ENCODE measurements at places on chromosomes 3 and 15.
A peak's percentile ranks its signal among the peaks of the same experiment; 100 is the strongest.

DNA sequence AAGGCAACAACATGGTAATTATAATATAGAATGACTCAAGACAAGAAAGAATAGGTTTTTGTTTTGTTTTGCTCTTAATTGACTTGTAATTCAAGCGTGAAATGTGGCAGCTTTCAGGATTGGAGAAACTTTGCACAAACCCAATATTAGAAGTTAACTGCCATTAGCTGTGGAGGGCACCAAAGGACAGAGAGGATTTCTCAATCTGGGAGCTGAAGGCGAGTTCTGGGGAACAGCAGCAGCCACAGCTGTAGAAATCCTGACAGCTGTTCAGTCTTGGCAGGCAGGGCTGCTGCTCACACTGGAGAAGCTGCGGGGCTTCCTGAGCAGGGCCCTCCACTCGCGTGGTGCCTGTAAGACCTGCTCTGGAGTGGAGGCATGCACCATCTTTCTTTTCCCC is 182.2 kb upstream of the IL12A start:
- no peak for DNase-seq

DNA sequence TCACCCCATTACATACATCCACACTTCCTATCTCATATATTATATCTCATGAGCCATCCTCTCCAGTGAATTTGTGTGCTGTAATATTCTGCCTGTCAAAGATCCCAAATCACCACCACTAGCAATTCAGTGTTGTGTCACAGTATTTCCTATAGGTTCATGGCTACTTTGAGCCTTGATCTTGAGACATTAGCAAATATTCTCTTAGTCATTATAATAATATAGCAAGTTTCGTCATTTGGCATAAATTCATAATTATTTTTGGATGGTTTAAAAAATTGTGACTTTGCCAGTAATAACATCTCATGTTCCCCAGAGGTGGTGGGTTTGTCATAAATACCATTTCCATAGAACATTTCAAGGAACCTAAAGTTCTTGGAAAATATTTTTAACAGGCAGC is 47.7 kb downstream of the CMSS1 start:
- DNase-seq, result no peak

DNA sequence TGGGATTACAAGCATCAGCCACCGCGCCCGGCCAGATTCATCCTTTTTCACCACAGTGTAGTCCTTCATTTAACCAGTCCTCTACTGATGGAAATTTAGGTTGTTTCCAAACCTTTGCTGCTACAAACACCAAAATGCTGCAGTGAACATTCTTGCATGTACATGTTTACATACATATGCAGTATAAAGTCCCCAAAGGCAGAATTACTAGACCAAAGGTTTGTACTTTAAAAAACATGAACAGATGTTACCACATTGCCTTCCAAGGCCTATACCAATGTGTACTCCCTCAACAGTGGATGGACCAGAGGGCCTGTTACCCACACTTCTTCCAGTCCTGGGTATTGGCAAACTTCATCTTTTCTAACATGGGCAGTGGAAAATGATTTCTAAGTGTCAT is 51.0 kb downstream of the RLBP1 start:
- no peak for DNase-seq

- no peak for DNase-seq
Measured at GRCh38 chr3:139460076-139460475, 16.2 kb downstream of the RBP2 start.

DNA sequence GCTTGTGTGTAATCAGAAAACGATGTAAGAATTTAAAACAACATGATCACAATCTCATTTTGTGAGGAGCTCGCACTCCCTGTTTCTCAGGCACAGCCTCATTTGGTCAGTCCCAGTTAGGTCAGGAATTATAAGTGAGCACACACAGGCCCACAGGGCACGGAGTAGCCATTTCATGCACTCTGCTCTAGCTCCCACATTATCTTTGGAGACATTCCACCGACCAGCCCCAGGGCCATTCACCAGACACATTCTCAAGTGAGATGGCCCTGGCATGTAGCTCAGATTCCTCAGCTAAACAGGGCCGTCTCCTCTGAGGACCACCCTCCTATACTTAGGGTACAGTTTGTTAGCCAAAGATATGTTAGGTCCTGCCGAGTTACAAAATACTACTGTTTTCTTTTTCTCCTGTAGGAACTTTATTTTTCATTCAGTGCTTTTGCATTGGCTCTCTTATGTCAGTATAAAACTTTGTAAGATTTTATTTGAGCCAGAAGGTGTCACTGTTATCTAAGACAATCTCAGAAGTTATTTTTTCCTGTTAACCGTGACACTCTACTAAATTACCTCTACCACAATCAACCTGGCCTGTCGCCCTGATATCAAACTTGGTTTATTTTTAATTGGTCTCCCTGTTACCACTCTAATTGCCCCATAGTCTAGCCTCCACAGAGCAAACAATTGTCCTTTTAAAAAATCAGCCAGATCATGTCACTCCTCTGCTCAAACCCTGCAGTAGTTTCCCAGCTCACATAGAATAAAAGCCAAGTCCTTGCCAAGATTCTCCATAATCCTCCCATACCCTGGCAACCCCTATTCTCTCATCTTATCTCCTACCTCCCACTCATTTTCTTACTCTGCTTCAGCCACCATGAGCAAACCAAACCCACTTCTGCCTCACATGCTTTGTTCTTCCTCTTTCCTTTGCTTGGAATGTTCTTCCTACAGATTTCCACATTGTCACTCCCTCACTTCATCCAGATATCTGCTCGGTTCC is 105.7 kb downstream of the PPP2R3A start:
- DNase-seq, result no peak

DNA sequence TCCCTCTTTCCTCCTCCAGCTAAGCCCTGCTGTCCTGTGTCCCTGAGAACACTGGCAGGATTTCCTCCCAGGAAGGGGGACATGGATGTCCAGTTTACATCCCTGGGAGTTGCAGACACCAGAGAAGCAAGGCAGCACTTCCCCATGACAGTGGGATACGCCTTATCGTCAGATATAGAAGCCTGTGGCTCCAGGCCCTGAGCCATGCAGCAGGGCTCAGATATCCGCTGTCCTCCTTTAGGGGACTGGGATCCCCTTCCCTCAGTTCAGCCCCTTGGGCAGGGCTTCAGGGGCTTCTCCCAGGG is 16.4 kb downstream of the CORO2B start:
- DNase-seq, result no peak

DNA sequence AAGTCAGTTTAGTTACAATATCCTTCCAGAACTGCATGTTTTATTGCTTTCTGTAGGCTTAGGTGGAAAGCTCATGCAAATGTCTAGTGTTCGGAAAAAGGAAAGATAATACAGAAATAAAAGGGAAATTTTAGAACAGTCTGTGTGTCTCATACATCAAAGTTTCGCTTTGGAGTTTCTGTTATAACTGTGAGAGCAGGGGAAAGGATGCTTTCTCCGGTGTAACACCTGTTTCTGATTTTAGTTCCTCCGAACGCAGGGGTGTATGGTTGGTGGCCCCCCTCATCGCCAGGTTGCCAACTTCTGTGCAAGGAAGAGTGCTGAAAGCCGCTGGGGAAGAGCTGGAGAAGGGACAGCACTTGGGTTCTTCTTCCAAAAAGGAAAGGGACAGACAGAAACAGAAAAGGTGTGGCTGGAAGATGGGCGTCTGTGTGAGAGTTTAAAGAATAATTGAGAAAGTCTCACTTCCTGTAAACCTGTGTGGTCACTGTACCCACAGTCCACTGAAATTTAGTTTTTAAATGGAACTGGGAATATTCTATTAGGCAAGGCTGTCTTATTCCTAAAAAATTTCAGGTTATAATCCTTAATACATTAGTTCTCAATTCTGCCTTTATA is 6.7 kb downstream of the P2RY12 start:
- no peak for DNase-seq

DNA sequence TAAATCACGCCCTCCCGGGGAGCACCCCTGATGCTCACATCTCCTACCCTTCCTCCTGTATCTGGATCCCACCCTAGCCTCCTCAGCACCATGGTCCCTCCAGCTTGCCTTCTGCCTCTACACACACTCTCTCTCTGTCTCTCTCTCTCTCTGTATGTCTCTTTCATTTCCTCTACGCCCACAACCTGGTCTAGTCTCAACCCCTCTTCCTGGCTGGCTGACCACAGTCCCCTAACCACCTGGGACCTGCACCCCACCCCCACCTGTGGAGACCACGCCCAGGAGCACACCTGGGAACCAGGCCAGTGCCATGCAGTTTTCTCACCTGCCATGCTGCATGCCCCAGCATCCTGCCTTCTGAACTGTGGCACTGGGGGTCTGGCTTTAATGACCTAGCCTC is 4.0 kb upstream of the CFAP100 start:
- DNase-seq, result no peak

GRCh38 chr15:100124936-100125335 is 216.8 kb downstream of the ADAMTS17 start:
- no peak for DNase-seq

DNA sequence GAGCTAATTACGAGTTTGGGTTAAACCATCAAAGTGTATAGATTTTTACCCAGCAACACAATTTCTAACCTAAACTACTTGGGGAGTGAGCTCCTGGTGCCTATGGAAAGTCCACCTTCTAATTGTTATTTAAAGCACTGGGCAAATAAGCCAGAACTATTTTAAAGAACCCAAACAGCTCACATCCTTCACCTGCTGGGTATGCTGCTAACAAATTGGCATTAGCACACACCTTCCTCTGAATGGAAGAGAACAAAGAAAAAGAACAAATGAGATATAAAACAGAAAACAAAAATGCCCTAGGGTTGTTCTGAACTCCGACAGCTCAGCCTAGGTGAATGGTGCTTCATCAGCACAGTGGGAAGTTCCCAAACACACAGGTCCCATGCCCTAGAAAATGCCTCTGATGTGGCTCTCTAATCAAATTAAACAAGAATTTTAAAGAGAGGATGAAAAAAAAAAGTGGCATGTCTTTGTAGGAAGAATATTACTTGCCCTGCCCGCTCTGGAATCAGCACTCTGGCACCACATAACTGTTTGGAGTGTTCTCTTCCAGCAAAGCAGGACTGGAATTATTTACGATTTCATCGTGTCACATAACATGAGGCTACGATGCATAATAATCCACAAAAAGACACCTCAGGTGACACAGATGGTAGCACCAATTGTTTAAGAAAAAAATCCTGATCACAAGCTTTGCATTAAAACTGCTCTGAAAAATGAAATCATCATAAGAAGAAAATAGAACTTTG is 334.4 kb downstream of the GBE1 start:
- no peak for DNase-seq

GRCh38 chr3:58287354-58287753 is 18.7 kb upstream of the RPP14 start:
- DNase-seq, result no peak

GRCh38 chr15:82051664-82052063 is 5.8 kb upstream of the MEX3B start:
- peak; percentile 33 for DNase-seq

- DNase-seq, result no peak
Measured at GRCh38 chr15:54206586-54207321, 228.5 kb downstream of the UNC13C start.

- DNase-seq, result no peak
Measured at GRCh38 chr3:9912294-9912935, 4.5 kb upstream of the IL17RC start.

GRCh38 chr3:140117096-140117526 is 182.1 kb downstream of the CLSTN2 start:
- DNase-seq, result no peak

DNA sequence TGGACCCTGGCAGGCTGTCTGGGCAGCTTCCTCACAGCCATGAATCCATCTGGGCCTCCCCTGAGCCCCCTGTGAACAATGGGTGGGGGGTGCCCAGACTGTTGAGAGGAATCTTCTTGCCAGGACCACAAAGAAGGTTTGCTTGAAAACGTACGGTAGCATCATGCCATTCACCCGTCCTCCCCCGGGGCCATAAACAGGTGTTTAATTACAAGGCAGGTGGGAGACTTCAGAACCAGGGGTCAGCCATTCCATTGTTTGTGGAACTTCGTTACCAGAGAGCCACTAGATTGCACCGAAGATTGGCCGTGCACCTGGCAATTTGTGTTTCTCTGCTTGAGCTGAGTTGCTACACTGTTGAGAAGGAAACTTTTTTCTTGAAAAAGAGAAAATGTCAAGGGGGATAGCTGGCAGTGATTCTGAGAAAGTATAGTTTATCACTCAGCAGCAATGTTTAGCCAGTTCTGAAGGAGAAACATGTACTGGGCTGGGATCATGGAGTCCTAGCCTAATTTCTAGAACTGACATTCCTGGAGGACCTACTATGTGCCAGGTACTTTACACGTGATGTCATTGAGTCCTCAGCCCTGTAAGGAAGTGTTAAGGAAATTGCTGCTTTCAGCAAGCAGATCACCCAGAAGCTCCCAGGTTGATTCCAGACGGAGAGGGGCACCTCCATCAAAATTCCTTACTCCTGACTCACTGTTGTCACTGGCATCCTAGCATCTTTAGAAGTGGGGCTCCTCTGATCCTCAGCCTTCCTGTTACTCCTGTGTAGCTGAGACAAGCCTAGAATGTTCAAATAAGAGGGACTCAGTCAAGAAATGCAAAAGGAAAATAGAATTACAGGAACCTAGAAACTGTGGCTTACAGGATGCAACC is 103.8 kb upstream of the UBE2E1 start:
- DNase-seq, result peak; percentile 73

- DNase-seq, result peak; percentile 26
Measured at GRCh38 chr3:98730338-98730737, 32.8 kb upstream of the ST3GAL6 start.

- peak; percentile 98 for DNase-seq
Measured at GRCh38 chr15:76336254-76337058, at the start of gene ISL2. Gene ISL2, plus strand, starts transcription at chr15:76336773. Its CDS starts 111 bp downstream, at chr15:76336884.

DNA sequence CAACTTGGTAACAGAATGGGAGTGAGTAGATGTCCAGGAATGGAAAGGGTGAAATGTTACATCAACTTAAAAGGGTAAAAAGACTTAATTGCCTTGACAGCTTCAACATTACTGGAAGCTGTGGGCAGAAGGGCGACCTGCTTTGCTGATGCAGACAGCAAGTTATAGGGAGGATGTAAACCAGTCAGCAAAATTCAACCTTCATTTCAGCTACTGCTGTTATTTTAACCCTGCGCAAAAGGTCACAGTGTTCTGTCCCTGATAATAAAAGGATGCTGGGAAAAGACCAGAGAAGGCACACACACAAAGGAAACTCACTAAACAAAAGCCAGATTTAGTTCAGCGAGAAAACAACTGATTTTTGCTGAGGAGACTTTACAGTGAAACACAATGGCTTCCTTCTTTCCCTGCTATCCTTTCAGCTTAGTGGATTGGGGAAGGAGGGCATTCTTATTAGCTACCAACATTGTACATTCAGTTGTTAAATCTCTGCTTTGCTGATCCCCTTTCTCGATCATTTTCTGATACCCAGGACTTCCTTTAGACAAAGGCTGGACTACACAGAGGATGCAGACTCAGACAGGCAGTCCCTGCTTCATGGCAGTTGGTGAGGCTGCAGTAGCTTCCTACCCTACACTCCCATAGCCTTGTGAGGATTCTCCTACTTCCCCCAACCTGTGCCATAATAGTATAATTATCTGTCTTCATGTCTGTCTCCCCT is 62.0 kb downstream of the P3H2 start:
- DNase-seq, result no peak

GRCh38 chr3:52784021-52784621 is 6.7 kb downstream of the ITIH1 start:
- DNase-seq, result no peak

DNA sequence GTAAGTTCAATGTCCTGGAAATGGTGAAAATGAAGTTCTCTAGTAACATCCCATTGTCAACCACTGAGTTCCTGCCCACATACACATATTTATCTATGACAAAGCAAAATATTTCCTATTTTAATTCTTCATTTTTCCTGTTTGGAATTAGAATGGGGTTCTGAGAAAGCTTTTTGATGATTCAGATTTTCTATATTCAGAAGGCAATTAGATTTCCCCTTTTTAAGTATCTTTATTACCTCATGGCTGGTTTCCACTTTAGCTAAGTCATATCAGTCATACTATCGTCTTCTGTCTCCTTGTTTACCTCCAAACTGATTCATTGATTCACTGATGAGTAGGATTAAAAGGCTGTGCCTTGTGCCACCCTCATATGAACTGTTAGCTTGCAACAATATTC is 17.9 kb downstream of the ETFA start:
- DNase-seq, result no peak
